ENCODE measurements at places on chromosomes 11 and 22. TPM values are rescaled to one million over a fixed set of nuclear protein-coding genes. Genes with fewer than 3 reads are reported as not detected.

- H3K27me3 ChIP-seq = no peaks in the 10 kb centered on the region
- H3K36me3 ChIP-seq = no peaks in the 10 kb centered on the region
- H3K4me3 ChIP-seq = no peak overlapping the region
- DNase-seq = no peak
- no peak overlapping the region for H3K27ac ChIP-seq
- no peaks in the 10 kb centered on the region for H3K4me1 ChIP-seq
Observed at GRCh38 chr11:120751550-120751949, 240.0 kb downstream of the GRIK4 start.

- H3K4me3 ChIP-seq = no peak overlapping the region
- peaks cover 9% of the 10 kb centered on the region for H3K27me3 ChIP-seq
- H3K4me1 ChIP-seq = no peaks in the 10 kb centered on the region
- no peaks in the 10 kb centered on the region for H3K36me3 ChIP-seq
- H3K27ac ChIP-seq = no peak overlapping the region
Observed at GRCh38 chr22:28855355-28856094, 27.8 kb upstream of the ZNRF3 start.

C11orf52 gene
- 0.42 TPM for total RNA-seq

DNA sequence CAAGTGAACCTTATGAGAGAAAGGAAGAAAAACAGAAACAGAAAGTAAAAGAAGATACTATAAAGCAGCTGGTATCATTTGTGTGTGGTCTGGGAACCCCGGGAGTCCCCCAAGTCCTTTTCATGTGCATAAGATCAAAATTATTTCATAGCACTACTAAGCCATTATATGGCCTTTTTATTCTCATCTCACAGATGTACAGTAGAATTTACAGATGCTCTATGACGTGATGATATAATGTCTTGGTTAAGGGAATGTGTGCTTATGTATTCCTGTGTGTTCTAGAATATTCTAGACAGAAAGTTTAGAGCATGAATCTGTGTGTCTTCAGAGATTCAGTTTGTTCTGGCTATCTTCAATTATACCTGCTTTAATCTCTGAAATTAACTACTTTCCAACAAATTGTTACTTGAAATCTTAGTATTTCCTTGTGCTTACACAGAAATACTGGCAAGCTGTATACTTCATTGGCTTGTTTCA, 8.6 kb upstream of the TPP1 start:
- no peaks in the 10 kb centered on the region for H3K4me1 ChIP-seq
- H3K36me3 ChIP-seq = peaks cover 34% of the 10 kb centered on the region
- H3K27me3 ChIP-seq = no peaks in the 10 kb centered on the region
- no peak overlapping the region for H3K4me3 ChIP-seq
- H3K27ac ChIP-seq = no peak overlapping the region

GRCh38 chr11:119284344-119285157, 32.4 kb downstream of the MCAM start:
- no peak for DNase-seq
- no peaks in the 10 kb centered on the region for H3K27me3 ChIP-seq
- H3K4me3 ChIP-seq = no peak overlapping the region

GRCh38 chr22:47128216-47128615, 365.8 kb downstream of the TBC1D22A start:
- peaks cover 3% of the 10 kb centered on the region for H3K36me3 ChIP-seq
- no peaks in the 10 kb centered on the region for H3K27me3 ChIP-seq
- no peak for DNase-seq

GRCh38 chr11:808427-809286, 1.1 kb upstream of the RPLP2 start:
- H3K36me3 ChIP-seq = peaks cover 9% of the 10 kb centered on the region
- no peak for DNase-seq
- no peaks in the 10 kb centered on the region for H3K27me3 ChIP-seq
- H3K4me1 ChIP-seq = peaks cover 36% of the 10 kb centered on the region

GRCh38 chr11:109416601-109417000, 5.4 kb upstream of the C11orf87 start:
- no peak for DNase-seq
- no peak overlapping the region for H3K4me3 ChIP-seq
- no peak overlapping the region for H3K27ac ChIP-seq
- no peaks in the 10 kb centered on the region for H3K36me3 ChIP-seq
- peaks cover 3% of the 10 kb centered on the region for H3K4me1 ChIP-seq

- peak overlapping the region; percentile 19 for H3K27ac ChIP-seq
- peaks cover 5% of the 10 kb centered on the region for H3K36me3 ChIP-seq
- peaks cover 32% of the 10 kb centered on the region for H3K4me1 ChIP-seq
- DNase-seq = no peak
- no peaks in the 10 kb centered on the region for H3K27me3 ChIP-seq
- no peak overlapping the region for H3K4me3 ChIP-seq
Observed at GRCh38 chr22:46844606-46845210, 82.3 kb downstream of the TBC1D22A start.

DNA sequence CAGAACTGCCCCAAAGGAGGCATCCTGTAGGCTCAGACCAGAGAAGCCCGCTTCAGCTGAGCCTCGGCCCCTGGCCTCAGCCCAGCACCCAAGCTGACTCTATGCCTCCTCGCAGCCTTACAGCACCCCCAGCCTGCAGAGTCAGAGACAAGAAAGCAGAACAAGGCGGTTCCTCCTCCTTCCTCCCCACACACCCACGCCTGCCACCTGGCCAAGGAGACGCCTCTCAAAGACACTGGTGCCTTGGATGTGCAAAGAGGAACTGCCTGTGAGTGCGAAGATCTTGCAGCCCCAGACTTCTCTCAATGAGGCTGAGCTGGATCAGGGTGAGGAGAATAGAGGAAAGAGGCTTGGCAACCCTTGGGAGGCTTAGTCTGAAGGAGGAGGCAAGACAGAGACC, 60.2 kb downstream of the PDE2A start:
- peaks cover 54% of the 10 kb centered on the region for H3K27me3 ChIP-seq
- H3K36me3 ChIP-seq = no peaks in the 10 kb centered on the region
- no peak for DNase-seq
- no peak overlapping the region for H3K27ac ChIP-seq
- peaks cover 2% of the 10 kb centered on the region for H3K4me1 ChIP-seq

GRCh38 chr22:23264610-23265367, 84.5 kb downstream of the BCR start:
- no peak for DNase-seq
- no peak overlapping the region for H3K4me3 ChIP-seq
- no peak overlapping the region for H3K27ac ChIP-seq
- peaks cover 23% of the 10 kb centered on the region for H3K36me3 ChIP-seq
- no peaks in the 10 kb centered on the region for H3K27me3 ChIP-seq
- H3K4me1 ChIP-seq = no peaks in the 10 kb centered on the region

GRCh38 chr11:116071241-116071640, 567.0 kb upstream of the CADM1 start:
- peaks cover 33% of the 10 kb centered on the region for H3K27me3 ChIP-seq
- no peaks in the 10 kb centered on the region for H3K4me1 ChIP-seq
- no peak for DNase-seq
- no peaks in the 10 kb centered on the region for H3K36me3 ChIP-seq

DNA sequence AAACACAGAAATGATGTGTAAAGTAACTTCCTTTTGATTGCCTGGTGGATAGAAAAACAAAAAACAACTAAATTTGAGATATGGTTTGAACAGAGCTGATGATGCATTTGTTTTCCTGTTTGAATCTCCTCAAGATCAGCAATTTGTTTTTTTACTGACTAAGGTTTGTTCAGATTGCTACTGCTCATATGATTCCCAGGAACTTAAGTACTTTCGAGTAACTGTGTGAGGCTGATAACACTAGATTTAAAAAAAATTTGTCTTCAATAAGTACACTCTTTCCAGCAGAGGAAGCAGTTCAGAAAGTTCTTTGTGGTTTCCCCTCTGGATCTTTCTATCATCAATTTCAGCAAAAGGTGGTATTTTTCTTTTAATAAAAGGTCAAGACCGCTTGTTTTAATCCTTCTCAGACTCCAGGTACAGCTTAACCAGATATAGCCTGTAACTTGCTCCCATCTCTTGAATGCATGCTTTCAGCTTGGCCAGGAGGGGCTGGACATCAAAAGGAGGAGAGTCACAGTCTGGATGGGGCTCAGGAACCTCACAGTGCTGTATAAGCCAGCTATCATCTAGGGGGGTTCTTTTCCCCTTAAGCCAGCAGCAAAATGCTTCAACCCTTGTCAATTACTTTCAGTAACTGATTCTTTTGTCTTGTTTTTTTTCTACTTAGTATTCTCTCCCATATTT, 12.3 kb upstream of the MS4A6E start:
- DNase-seq = no peak
- H3K27ac ChIP-seq = no peak overlapping the region
- peaks cover 5% of the 10 kb centered on the region for H3K4me1 ChIP-seq
- no peak overlapping the region for H3K4me3 ChIP-seq
- H3K27me3 ChIP-seq = no peaks in the 10 kb centered on the region
- no peaks in the 10 kb centered on the region for H3K36me3 ChIP-seq

DNA sequence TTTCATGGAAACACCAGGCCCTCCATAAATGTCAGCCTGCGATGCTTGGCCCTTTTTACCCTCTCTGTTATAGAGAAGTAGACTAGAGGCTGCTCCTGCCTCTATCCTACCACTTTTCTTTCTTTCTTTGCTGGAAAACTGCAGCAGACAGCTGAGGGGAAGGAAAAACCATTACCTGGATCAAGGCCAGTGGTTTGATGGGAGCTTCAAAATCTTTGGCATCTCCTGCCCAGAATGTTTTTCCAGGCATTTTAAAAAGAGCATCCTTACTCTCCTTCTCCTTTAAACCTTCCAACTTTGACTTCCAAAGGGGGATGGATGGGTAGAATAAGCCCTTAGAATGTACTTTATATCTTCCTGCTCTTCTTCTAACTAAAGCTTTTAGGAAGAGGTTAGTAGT, 44.9 kb downstream of the EXT2 start:
- no peaks in the 10 kb centered on the region for H3K27me3 ChIP-seq
- peaks cover 38% of the 10 kb centered on the region for H3K4me1 ChIP-seq
- DNase-seq = no peak

DNA sequence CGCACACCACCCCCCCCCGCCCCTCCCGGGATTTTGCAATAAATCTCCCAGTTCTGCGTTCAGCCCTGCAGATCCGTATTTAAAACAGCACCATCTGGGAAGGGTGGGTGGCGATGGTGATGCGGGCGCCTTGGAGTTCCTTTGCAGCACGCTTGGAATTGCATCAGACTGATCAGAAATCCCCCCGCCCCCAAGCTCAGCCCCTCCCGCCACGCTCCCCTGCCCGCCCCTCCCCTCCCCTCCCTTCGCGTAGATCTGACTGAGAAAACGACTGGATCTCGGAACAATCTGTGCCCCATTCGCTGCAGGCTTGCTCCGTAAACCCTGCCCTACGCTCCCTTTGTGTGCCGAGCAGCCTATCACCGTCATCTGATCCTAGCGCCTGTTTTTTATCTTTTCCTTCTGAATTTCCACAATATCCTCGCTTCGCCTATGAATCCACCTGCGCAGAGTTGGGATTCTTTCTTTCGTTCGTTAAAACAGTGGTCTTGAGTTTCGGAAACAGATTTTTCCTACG, 18.1 kb upstream of the BDNF start:
- peak; percentile 89 for DNase-seq
- peak overlapping the region; percentile 89 for H3K4me3 ChIP-seq
- peak overlapping the region; percentile 99 for H3K27ac ChIP-seq

- H3K27me3 ChIP-seq = no peaks in the 10 kb centered on the region
- DNase-seq = no peak
- H3K4me3 ChIP-seq = no peak overlapping the region
- no peak overlapping the region for H3K27ac ChIP-seq
- H3K4me1 ChIP-seq = peaks cover 4% of the 10 kb centered on the region
Observed at GRCh38 chr22:50209893-50210292, 9.1 kb downstream of the SELENOO start.

DNA sequence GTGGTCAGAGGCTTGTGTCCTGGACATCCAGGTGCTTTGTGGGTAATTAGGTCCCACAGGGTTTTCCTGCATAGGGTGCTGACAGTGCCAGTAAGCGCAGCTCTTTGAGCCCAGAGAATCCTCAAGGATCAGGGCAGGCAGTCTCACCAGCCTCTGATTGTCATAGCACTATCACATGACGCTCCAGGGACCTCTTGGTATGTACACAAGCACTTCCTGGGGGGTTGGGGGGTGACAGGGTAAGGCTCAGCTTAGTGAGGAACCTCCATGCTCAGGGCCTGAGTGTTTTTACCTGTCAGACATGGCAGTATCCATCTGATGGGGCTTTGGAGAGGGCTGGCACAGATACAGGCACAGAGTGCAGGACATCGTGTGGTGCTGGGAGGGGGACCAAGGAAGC, 27.9 kb upstream of the SUSD2 start:
- H3K4me3 ChIP-seq = no peak overlapping the region
- peaks cover 40% of the 10 kb centered on the region for H3K4me1 ChIP-seq
- no peak for DNase-seq
- H3K36me3 ChIP-seq = peaks cover 1% of the 10 kb centered on the region
- H3K27me3 ChIP-seq = no peaks in the 10 kb centered on the region

- H3K36me3 ChIP-seq = no peaks in the 10 kb centered on the region
- DNase-seq = no peak
- peaks cover 21% of the 10 kb centered on the region for H3K27me3 ChIP-seq
Observed at GRCh38 chr22:44407171-44407986, 90.7 kb downstream of the RTL6 start.

GRCh38 chr11:22556381-22556780, 69.2 kb downstream of the FANCF start:
- H3K27ac ChIP-seq = no peak overlapping the region
- H3K4me1 ChIP-seq = no peaks in the 10 kb centered on the region
- no peaks in the 10 kb centered on the region for H3K36me3 ChIP-seq
- no peak for DNase-seq

GRCh38 chr11:27934830-27935145, 173.2 kb downstream of the KIF18A start:
- H3K4me1 ChIP-seq = peaks cover 19% of the 10 kb centered on the region
- no peak overlapping the region for H3K4me3 ChIP-seq
- H3K27me3 ChIP-seq = no peaks in the 10 kb centered on the region
- DNase-seq = no peak

- peaks cover 4% of the 10 kb centered on the region for H3K27me3 ChIP-seq
- peaks cover 4% of the 10 kb centered on the region for H3K4me1 ChIP-seq
- H3K36me3 ChIP-seq = peaks cover 6% of the 10 kb centered on the region
- H3K27ac ChIP-seq = no peak overlapping the region
Observed at GRCh38 chr11:68242616-68243015, 29.2 kb downstream of the C11orf24 start.

TOMT gene
- not detected for total RNA-seq

PANX1 gene
- total RNA-seq = 24.9 TPM

DNA sequence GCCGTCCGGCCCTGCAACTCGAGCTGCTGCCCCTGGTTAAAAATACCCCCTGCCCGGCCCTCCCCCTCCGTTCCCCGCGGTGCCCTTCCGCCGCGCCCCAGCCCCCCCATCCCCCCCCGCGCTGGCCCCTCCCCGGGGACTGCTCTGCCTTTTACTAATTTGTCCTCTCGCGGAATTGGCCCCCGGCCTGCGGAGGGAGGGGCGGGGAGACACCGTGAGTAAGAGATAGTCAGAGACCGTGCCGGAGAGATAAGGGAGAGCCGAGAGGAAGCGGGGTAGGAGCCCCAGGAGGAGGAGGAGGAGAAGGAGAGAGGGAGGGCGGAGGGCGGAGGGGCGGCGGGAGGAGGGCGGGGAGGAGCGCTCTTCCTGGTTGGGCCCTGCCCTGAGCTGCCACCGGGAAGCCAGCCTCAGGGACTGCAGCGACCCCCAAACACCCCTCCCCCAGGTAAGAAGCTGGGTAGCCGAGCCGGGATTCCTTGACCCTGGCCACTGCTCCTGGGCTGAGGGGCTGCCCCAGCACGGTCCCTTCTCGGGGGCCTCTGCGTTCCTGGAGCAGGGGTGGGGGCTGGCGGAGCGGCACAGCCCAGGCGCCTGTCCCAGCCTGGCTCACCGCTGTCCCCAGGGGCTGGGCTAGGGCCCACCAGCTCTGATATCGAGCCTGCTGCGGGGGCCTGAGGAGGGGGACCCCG, at the start of gene CAPN1:
Gene CAPN1 (plus strand): TSS at position 360 of the 689 bp plus-strand sequence. CDS start 774 bp downstream, outside the sequence.
- no peaks in the 10 kb centered on the region for H3K27me3 ChIP-seq
- peak within 1 kb of the TSS; percentile 83 for H3K4me3 ChIP-seq
- DNase-seq = no peak
- H3K27ac ChIP-seq = peak within 1 kb of the TSS; percentile 80
- H3K36me3 ChIP-seq = peaks cover 5% of the 10 kb centered on the region
